ENCODE measurements at places on chromosomes 13 and 19. TPM values are rescaled to one million over a fixed set of nuclear protein-coding genes. Genes with fewer than 3 reads are reported as not detected.

Gene CDX2
- polyA plus RNA-seq = 0.06 TPM

Gene FUT1
- polyA plus RNA-seq = 1.1 TPM

Gene SLC7A9
- polyA plus RNA-seq = 0.16 TPM

Gene OBI1
- 1.2 TPM for polyA plus RNA-seq

Gene MAB21L1
- 0.06 TPM for polyA plus RNA-seq

Gene IL17D
- 0.61 TPM for polyA plus RNA-seq

Gene FLT1
- 1.2 TPM for polyA plus RNA-seq

Gene CA11
- polyA plus RNA-seq = 6.8 TPM

Gene RNF113B
- polyA plus RNA-seq = not detected

Gene PCDH9
- polyA plus RNA-seq = 0.14 TPM

Gene PGLYRP1
- polyA plus RNA-seq = not detected

Gene NCAN
- polyA plus RNA-seq = 0.01 TPM

Gene PALM3
- polyA plus RNA-seq = 0.08 TPM

Gene TUBA3C
- not detected for polyA plus RNA-seq

Gene NXNL1
- not detected for polyA plus RNA-seq

Gene ARHGAP33
- polyA plus RNA-seq = 5.7 TPM

Gene APOC4
- not detected for polyA plus RNA-seq

Gene COG3
- 9.2 TPM for polyA plus RNA-seq

Gene NR2C2AP
- 20.1 TPM for polyA plus RNA-seq

Gene ZNF534
- polyA plus RNA-seq = 0.04 TPM

Gene MIA
- 1.8 TPM for polyA plus RNA-seq

Gene POU4F1
- 0.04 TPM for polyA plus RNA-seq

Gene STARD13
- polyA plus RNA-seq = 3.0 TPM

Gene ZFP82
- polyA plus RNA-seq = 0.73 TPM

Gene RELB
- 7.2 TPM for polyA plus RNA-seq

Gene HIPK4
- polyA plus RNA-seq = 0.08 TPM

Gene ZNF284
- polyA plus RNA-seq = 0.67 TPM
